ENCODE measurements at places on chromosomes 4 and X.

- no peak for DNase-seq
Observed at GRCh38 chrX:9131066-9131465, 97.1 kb upstream of the FAM9B start.

DNA sequence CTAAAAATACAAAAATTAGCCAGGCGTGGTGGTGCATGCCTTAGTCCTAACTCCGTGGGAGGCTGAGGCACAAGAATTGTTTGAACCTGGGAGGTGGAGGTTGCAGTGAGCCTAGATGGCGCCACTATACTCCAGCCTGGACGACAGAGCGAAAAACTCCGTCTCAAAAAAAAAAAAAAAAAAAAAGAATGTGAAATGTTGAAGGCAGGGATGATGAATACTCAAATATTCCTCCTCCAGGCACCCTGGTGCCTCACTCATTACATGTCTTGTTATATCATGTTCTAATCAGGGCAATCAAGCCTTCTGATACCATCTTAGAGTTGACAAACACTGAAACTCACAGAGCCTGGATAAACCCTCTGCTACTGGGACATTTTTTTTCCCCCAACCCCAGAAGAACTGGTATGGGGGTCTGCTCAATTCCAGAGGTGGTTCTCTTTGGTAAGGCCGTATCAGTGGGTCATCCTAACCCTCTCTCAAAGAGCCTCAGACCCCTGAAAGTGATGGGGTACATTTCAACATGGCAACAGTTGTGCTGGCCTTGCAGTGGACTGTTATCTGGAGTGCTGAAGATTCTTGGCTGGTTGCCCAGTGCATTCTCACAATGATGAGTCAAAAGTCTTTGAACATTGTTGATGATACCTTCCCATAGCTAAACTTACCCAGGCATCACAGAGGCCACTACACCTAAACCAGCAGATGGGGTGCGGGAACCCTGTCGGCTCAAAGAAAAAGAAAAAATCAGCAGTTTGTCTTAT, 2.4 kb upstream of the SH3KBP1 start:
- DNase-seq: no peak

GRCh38 chr4:169999923-170000322, 26.3 kb downstream of the MFAP3L start:
- no peak for DNase-seq

GRCh38 chrX:37349221-37350033, at the start of gene PRRG1:
Gene PRRG1 (plus strand): TSS chrX:37349364. CDS start chrX:37406250, 56,886 bp downstream.
- no peak for DNase-seq

DNA sequence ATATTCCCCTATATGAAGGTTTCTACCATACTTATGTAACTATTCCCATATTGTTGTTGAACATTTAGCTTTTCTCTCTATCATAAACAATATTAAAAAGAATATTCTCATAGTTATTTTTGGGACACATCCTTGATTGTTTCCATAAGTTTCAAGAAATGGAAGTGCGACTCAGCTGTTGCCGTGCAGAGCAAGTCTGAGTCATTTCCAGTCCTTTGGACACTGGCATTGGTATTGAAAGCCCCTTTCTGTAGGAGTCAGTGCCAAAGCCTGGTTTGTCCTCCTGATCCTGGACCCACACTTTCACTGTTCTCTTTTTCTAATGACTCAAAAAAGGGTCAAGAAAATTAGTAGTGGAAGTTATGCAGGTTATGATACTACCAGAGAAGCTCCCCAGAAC, 108.3 kb upstream of the DIAPH2 start:
- DNase-seq: no peak

DNA sequence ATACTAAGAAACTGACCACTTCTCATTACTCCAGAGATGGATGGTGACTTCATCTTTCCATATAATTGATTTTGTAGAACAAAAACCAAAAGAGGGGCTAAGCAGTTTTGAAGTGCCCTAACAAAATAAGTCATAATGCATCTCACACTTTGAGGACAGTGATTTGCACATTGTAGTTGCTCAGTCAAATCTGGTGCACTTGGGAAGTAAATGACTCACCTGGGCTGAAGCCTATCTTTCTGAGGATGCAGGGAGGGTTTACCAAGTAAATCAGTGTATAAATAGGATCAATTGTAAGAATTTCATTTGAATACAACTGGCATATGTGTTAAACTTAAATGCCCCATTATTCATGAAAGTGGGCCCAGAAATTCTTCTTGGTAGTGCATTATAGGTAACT, 134.2 kb downstream of the DCLK2 start:
- DNase-seq: no peak

DNA sequence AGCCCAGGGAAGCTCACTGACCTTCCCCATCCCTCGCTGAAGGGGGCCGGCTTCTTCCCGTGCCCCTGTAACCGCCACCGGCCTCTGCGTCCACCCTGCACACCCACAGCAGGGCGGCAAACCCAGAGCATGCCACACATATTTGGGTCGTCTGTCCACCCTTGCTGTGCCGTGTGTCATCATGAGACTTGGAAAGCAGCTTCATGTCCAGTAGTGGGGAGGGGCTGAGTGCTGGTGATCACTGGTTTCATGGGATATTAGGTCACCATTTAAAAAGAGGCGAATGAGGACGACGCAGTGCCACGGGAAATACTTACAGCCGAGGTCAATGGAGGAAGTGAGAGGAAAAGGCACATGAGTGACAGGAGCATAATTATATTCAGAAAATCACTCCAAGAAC, 74.8 kb downstream of the HTRA3 start:
- peak; percentile 37 for DNase-seq

DNA sequence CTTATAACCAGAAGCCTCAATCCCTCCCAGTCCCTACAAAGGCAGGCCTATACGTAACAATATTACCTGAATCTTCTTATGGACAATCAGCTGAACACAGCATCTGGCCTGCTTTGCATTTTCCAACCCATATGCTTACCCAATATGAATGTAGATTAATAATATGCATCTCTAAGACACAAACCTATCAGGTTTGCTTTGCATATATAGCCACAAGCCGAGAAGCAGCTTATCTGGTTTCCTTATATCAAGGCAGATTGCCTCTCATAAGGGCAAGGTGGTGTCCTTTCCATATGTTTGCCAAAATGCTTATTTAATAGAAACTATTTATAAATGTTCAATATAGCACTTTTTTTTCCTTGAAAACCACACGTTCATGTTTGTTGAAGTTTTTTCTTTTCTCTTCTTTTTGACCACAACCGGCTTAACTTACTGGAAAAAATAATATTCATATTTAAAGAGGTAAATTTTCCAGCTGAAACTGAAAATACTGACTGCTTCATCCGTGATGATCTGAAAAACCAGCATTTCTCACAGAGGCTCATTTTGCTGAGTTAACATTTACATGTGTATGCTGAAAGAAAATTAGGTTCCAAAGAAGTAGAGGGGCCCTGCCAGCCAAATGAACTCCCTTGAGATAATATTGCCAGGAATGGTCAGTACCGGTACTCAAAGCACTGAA, 3.8 kb downstream of the IL21 start:
- DNase-seq: no peak

DNA sequence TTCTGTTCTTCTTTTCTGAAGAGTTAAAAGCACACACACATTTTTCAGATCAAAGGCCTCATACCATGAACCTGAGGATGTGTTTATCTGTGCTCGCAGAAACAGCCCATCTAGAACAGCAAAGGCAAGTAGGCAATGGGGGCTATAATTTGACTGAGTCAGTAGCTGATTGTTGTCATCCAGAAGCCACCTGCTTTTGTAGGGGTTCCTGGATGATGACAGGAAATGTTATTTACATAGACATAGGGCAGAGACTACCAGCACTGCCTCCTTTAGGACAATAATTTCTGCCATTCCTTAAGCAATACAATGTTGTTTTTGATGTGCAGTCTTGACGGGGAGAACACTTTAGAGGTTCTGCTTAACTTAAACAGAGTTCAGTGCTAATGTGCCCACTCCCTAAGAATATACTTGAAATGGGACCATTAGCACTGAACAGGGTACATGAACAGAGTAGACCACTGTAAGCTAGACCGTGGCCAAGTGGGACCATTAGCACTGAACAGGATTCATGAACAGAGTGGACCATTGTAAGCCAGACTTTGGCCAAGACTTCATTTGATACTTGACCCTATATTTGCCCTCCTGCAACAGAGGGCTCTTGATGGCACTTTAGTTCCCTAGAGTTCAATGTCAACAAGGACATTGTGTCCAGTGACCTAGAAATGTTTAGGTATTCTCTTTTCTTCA, 42.8 kb upstream of the CCSER1 start:
- DNase-seq: no peak

DNA sequence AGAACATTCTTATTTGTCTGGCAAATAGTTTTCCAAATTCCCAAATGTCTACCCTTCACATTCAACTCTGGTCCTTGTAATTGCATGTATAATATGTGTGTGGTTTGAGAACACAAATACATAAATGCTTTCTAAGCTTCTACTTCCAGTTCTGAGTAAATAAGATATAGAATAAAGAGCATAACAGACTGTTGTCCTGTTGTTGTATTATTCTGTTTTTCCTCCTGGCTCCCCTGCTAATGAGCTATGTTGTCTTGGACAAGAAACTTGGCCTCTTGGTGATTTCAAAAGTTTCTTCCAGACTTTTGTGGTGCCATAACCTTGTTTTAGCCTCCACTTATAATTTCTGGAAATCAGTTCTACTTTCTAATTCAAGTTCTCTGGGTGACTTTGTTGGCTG, 75.3 kb upstream of the USP38 start:
- no peak for DNase-seq

- no peak for DNase-seq
Observed at GRCh38 chr4:140061194-140061593, 92.8 kb downstream of the MAML3 start.

GRCh38 chr4:35934320-35934981, 309.9 kb downstream of the ARAP2 start:
- no peak for DNase-seq

- DNase-seq: no peak
Observed at GRCh38 chrX:13790206-13791131, 26.4 kb downstream of the GPM6B start.

DNA sequence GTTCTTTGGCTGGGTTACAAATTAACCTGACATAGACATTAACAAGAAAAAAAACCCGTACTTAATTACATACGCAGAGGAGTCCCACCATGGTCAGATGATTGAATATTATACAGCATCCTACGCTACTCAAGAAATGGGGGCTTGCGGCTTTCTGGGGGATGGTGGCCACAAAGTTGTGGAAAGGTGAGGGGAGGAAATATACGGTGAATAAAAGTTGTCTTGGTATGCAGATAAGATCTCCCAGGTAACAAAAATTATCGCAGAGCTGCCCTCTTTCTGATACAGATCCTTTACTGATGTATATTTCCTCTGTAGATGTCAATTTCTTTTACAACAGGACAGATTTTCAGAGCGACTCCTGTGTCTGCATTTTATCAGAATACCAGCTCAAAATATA, 890 bp downstream of the DCAF16 start:
- no peak for DNase-seq

All from vagina (tissue), 2 donors.